ENCODE measurements at places on chromosomes 12 and 14.

- DNase-seq = no peak
Observed at GRCh38 chr14:89231426-89232113, 185.5 kb downstream of the FOXN3 start.

GRCh38 chr14:69651664-69652063, 40.3 kb downstream of the SUSD6 start:
- DNase-seq = no peak

DNA sequence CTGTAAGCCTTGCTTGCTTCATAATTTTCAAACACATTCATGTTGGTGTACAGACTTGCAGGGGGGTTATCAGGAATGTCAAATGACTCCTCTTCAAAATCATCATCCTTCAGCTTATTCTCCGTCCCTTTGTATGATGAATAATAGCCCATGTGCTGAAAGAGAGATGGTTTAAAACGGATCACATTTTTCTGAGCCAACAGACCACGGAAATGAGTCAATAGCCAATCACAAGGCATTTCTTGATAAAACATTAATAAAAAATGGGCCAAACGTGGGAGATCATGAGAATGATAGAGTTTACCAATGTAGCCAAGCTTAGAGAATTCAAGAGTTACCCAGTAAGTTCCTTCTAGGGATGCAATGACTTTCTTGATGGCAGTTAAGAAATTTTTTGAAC, 105.5 kb downstream of the NTS start:
- no peak for DNase-seq

DNA sequence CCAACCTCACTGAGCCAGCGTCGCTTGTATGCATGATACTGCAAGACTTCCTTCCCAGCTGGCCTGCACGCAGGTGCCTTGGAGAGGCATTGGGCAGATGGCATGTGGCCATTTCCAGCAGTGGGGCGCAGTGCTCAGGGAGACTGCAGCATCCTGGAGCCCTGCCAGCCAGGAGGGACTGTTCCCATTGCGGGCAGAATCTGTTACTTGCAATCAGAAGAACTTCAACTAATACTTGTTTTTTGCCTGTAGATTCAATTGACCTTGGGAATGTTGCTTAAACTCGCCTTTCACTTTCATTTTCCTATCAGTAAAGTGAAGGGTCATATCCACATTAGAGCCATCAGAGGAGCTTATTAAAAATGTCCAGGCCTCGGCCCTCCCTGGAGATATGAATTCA, 29.8 kb downstream of the ANKRD9 start:
- DNase-seq = no peak

GRCh38 chr12:82910246-82910893, 223.7 kb downstream of the TMTC2 start:
- no peak for DNase-seq

GRCh38 chr14:67137744-67138371, 51.4 kb upstream of the GARIN2 start:
- no peak for DNase-seq

- DNase-seq = no peak
Observed at GRCh38 chr12:14843425-14843887, at the start of gene ART4. TSS of gene ART4 (minus strand) at chr12:14843526. CDS start at chr12:14843113, 413 bp downstream.

DNA sequence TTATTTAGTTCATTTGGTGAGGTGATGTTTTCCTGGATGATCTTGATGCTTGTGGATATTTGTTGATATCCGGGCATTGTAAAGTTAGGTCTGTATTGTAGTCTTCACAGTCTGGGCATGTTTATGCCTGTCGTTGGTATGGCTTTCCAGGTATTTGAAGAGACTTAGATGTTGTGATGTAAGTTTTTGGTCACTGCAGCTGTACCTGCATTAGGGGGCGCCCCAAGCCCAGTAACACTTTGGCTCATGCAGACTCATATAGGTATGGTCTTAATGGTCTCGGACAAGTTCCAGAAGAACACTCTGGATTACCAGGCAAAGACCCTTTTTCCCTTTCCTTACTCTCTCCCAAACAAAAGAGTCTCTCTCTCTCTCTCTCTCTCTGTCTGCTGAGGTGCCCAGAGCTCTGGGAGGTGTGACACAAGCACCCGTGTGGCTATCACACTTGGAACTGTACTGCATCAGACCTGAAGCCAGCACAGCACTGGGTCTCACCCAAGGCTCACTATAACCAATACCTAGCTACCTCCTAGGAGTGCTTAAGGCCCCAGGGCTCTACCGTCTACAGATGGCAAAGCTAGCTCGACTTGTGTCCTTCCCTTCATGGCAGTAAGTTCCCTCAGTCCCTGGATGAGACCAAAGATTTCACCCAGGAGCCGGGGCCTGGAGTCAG, 425.8 kb upstream of the ATXN7L3B start:
- no peak for DNase-seq

GRCh38 chr14:88013750-88014349, 8.9 kb downstream of the GPR65 start:
- DNase-seq = peak; percentile 88

DNA sequence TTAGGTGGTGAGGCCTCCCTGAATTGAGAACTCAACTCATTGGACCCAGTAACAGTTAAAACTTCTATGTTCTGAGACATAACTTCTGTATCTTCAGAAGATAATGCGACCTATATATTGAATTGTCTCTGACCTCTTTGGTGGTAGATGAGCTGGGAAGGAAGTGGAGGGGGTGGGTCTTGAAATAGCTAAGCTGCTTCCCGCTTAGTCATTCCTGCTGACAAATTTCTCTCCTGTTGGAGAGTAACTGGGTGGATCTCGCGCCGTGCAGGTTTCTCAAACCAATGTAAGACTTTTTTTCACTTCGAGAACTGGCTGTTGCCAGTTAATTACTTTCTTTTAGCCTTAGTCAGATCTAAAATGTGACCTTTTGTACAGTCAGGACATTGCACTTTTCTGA, 100.8 kb downstream of the PPHLN1 start:
- DNase-seq = no peak

- no peak for DNase-seq
Observed at GRCh38 chr14:63418020-63418419, 99.3 kb upstream of the GPHB5 start.

DNA sequence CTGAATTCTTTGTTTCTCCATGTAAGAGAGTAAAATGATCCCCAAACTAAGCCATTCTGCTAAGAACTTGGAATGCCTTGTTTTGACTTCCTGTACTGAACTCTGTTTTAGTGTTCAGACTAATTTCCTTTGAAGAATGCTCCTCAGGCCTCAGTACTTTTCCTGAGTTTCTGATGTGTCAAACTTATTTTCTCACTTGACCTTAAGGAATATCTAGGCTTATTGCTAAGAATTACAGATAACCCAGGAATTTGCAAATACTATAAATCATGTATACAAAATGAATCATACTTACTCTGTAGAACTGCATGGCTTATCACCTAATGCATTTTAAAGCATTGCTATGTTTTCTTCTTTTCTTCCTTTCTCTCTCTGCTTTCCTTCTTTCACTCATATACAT, 93.1 kb upstream of the PKP2 start:
- no peak for DNase-seq

DNA sequence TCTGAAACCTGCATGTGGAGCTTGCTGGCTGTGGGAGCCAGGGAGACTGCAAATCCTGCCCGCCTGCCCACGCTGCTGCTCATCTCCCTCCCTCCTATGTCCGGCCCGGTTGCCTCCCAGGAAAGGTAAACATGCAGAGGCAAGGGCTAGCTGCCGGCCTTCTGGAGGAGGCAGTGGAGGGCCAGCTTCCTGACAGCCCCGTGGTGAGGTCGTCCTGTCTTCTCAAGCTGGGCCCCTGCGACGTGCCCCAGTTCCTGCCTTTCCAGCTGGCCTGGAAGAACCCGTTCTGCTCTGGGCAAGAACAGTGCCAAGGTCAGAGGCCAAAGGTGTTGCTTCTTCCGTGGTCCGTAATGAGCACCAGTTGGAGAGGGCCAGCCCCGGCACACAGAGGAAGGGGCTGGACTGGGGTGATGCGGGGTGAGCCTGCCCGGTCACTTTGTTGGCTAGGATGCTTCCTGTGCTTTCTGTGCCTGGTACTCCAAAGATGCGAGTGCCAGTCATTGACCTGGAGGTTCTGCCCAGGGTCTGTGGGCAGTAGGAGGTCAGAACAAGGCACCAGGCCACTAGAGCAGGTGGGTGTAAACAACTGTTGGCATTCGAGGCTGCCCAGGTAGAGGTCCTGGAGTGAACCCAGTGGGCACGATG, 25.3 kb downstream of the TPCN1 start:
- DNase-seq = no peak

DNA sequence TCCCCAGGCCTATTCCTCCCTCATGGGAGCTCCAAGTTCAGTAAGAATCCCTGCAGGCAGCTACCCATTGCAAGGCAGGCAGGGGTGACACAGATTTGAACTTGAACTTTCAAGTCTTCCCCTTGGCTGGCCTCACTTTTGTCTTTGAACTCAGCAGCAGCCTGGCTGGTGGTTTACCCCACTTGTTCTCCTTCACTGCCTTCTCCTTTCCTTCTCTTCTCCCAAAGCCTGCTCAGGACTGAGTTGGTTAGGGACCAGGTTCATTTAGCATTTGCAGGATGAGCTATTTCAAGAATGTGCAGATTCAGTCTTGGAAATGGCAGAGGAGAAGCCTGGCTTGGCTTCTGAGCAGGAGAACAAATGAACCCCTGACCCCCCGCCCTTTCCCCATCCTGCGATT, 67.7 kb upstream of the TBX3 start:
- no peak for DNase-seq

DNA sequence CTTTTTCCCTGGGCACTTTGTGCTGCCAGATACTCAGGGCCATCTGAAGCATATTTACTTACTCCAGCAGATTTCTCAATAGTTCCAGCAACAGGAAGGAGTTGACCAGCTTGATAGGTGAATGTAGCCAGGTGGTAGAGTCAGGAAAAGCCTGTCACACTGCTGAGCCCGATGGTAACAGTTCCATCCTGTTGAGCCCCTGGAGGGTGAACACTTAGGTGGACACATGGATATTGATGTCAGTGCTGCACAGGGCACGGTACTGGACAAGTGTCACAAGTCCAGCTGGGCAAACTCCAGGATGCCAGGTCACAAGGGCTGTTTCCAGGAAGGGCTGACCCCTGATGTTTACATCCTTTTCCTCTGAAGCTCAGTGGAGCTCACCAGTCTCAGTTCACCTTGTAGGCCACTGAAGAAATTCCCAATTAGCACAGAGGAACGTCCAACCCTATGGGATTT, 2.3 kb upstream of the SMOC1 start:
- DNase-seq = no peak

GRCh38 chr14:65910108-65910786, 497.7 kb downstream of the FUT8 start:
- peak; percentile 35 for DNase-seq

DNA sequence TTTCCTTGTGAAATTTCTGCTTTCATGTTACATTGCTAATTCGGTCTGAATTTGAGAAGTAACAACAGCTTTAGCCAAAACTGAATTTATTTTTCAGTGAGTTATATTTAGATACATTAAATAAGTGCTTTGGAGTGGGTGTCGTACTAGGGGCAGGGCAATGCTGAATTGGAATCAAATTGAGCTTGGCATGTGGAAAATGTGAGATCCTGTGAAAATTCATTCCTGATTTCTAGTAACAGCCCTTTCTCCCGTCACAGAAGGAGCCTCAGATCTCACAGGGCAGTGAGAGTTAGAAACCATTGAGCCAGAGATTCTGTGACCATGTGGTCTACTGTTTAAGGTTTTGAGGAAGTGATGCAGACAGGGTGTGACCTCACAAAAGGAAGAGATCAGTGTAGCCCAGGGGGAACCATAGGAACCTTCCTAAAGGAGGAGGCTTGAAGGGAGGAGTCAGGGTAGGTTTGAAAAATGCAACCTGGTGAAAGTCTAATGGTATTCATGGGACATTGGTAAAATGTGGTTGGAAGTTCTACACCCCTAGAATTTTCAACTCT, 1136.8 kb downstream of the AACS start:
- no peak for DNase-seq

DNA sequence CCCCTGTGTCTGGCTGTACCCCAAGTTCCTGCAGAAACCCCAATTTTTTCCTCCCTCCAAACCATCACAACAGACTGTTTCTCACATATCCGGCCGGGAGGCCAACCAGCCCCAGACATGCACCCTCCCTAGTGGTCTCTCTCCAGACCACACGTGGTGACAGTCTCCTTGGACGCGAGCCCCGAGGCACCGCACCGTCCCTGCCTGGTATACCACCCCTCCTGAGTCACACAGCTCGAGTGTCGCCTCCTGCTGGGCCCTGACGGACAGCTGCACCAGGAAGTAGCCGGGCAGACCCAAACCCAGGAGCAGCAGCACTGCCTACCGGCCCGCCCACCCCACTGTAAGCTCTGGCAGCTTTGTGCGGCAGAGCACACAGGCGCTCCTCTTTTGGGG, 97.4 kb downstream of the RFLNA start:
- no peak for DNase-seq

DNA sequence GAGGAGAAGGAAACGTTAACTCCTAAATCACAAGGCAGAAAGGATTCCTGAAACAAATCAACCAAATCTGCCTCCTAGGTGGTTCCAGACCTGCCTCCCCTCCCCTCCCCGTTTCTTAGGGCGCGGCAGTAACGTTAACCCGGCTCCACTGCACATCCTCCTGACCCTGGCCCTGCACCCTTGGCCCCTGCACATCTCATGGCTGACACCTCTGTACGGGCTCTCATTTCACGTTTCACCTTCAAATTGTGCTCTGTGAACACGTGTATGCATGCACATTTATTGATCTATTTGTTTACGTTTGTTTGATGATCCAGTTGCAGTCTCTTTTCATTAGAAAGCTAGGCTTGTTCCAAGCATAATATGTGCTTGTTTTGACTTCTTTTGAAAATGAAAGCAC, 358.1 kb downstream of the ADGRD1 start:
- no peak for DNase-seq

DNA sequence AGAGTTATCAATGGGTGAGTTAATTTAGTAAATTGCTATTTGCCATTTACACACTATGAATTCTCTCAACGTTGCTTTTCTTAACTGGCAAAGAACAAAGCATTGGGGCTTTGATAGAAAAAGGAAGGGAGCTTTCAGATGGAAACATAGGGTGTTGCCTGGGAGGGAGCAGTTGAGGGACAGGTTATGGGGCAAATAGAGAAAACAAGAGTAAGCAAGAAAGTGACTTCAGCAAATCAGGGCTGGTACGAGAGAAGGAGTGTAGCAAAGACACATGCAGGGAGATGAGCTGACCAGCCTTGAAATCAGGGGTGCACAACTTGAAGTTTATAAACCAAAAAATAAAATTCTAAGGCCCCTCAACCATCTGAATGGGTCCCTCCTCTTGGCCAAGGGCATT, 15.7 kb downstream of the ESR2 start:
- DNase-seq = no peak

GRCh38 chr12:2856051-2856450, 788 bp downstream of the TEX52 start:
- DNase-seq = no peak

- DNase-seq = no peak
Observed at GRCh38 chr12:46073321-46073720, 82.9 kb upstream of the SCAF11 start.

DNA sequence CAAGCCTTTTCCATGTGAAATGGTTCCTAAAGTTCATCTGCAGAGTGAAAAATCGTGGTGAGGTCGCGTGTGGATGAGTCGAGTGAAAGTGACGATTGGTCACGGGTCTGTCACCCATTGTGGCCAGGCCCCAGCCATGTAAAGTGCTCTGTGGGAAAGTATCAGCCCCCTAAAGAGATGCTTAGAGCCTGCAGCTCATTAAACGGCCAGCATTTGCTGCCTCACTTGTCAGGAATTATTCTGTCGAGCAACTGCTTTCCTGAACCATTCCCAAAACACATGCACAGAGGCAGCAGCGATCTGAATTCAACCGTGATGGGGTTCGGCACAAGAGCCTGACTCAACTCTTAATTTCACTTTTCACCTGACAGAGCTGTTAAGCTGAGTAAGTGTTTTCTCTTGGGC, 16.0 kb downstream of the DBX2 start:
- DNase-seq = no peak

All from NCI-H748 treated with DMSO at 0.1 percent for 48 hours (cell line).